ENCODE measurements at places on chromosomes 4 and X.

DNA sequence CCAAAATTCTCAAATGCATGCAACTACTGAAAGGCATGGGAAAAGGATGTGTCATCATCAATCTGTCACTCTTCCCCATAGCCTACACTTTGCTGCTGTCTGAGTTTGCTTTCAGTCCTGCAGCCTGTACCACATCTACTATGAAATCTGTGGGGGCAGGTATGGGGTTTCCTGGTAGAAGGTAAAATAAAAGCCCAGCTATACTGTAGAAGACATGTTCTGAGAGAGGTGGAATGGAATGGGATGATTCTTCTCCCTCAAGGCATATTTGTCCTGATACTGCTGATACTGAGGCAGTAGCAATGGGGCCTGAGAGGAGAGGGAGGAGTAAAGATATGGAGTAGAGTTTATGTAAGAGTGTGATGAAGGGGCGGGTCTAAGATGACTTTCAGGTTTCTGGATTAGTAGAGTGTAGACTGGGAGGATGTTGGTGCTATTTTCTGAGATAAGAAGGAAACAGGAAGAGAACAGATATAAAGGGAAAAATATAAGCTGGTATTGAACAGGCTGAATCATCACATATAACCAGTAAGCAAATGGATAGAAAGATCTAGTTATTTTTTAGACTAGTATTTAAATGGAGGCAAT is 38.7 kb upstream of the GYPA start:
- H3K4me3 ChIP-seq: no peak overlapping the region
- H3K27me3 ChIP-seq: peaks cover 3% of the 10 kb centered on the region
- DNase-seq: no peak
- no peak overlapping the region for H3K27ac ChIP-seq
- H3K4me1 ChIP-seq: peaks cover 15% of the 10 kb centered on the region

- H3K36me3 ChIP-seq: no peaks in the 10 kb centered on the region
- H3K4me1 ChIP-seq: peaks cover 27% of the 10 kb centered on the region
- H3K4me3 ChIP-seq: peak overlapping the region; percentile 40
- DNase-seq: peak; percentile 27
- H3K27ac ChIP-seq: peak overlapping the region; percentile 83
Measured at GRCh38 chr4:139951021-139951420, 203.0 kb downstream of the MAML3 start.

DNA sequence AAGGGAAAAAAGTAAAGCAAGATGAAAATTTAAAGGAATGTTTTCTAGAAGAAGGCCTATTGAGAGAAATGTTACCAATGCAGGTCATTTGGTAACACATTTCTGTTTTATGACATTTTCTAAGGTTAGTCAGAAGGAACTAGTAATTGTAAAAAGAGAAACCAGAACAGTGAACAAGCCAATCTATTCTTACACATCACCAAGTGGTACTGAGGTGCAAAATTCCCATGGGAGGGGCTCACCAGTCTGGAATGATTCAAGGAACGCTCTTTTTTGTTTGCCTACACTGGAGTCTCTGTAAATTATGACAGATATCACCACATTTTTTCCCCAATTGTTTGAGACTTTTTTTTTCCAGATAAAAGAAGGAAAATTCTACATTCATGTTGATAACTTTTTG is 404.7 kb upstream of the CNKSR2 start:
- H3K27me3 ChIP-seq: no peaks in the 10 kb centered on the region
- H3K4me3 ChIP-seq: no peak overlapping the region
- DNase-seq: no peak
- no peak overlapping the region for H3K27ac ChIP-seq
- no peaks in the 10 kb centered on the region for H3K4me1 ChIP-seq
- no peaks in the 10 kb centered on the region for H3K36me3 ChIP-seq

DNA sequence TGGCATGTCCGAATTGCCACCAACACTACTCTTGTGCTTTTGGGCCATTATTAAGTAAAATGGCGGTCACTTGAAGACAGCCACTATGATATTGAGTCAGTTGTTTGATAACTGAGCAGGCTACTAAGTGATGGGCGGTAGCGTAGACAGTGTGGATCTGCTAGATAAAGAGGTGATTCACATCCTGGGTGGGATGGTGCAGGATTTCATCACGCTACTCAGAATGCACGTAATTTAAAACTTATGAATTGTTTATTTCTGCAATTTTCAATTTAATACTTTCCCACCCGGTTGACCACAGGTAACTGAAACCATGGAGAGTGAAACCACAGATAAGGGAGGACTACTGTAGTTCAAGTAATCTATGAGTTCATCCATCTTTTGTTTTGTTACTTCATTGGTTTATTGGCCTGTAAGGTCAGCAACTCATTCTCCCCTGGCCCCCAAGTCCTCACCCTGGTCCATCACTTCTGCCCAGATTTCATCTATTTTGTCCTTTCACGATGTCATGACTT is 2.9 kb downstream of the ARAF start:
- peaks cover 29% of the 10 kb centered on the region for H3K4me1 ChIP-seq
- H3K27ac ChIP-seq: peak overlapping the region; percentile 79
- H3K4me3 ChIP-seq: peak overlapping the region; percentile 49
- H3K27me3 ChIP-seq: no peaks in the 10 kb centered on the region

GRCh38 chr4:3112201-3112600 is 37.7 kb downstream of the HTT start:
- H3K4me3 ChIP-seq: no peak overlapping the region
- H3K27ac ChIP-seq: no peak overlapping the region
- peaks cover 12% of the 10 kb centered on the region for H3K4me1 ChIP-seq
- DNase-seq: no peak
- H3K27me3 ChIP-seq: no peaks in the 10 kb centered on the region

- H3K27me3 ChIP-seq: peaks cover 20% of the 10 kb centered on the region
- H3K4me1 ChIP-seq: no peaks in the 10 kb centered on the region
- no peak overlapping the region for H3K4me3 ChIP-seq
- no peak overlapping the region for H3K27ac ChIP-seq
Measured at GRCh38 chr4:8043596-8043995, 103.9 kb upstream of the AFAP1 start.

- no peaks in the 10 kb centered on the region for H3K4me1 ChIP-seq
- H3K27me3 ChIP-seq: peaks cover 14% of the 10 kb centered on the region
- H3K27ac ChIP-seq: no peak overlapping the region
- no peak for DNase-seq
- H3K4me3 ChIP-seq: no peak overlapping the region
- H3K36me3 ChIP-seq: no peaks in the 10 kb centered on the region
Measured at GRCh38 chr4:146211440-146211839, 2.9 kb upstream of the REELD1 start.

GRCh38 chr4:24508541-24508940 is 75.8 kb downstream of the DHX15 start:
- no peak for DNase-seq
- H3K27me3 ChIP-seq: no peaks in the 10 kb centered on the region
- H3K27ac ChIP-seq: no peak overlapping the region
- no peaks in the 10 kb centered on the region for H3K4me1 ChIP-seq

DNA sequence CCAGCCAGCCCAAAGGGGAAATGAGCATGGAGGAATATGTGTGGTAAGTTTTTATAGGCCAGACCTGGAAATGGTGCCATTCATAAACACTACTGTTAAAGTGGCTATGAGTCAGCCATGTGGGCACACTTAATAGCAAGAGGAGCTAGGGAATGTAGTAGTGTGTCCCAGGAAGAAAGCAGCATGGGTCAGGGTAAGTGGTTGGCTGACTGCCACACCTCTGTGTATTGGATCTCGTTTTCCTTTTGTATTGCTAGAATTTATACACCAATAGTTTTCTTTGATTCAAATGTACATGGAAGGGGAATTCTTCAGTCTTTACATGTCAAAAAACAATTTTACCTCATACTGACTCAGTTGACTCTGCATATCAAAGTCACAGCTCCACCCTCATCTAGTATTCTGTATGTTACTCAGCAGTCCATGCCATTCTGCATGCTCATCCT is 22.9 kb upstream of the SGMS2 start:
- H3K27ac ChIP-seq: no peak overlapping the region
- H3K36me3 ChIP-seq: no peaks in the 10 kb centered on the region
- H3K4me3 ChIP-seq: no peak overlapping the region
- no peak for DNase-seq

DNA sequence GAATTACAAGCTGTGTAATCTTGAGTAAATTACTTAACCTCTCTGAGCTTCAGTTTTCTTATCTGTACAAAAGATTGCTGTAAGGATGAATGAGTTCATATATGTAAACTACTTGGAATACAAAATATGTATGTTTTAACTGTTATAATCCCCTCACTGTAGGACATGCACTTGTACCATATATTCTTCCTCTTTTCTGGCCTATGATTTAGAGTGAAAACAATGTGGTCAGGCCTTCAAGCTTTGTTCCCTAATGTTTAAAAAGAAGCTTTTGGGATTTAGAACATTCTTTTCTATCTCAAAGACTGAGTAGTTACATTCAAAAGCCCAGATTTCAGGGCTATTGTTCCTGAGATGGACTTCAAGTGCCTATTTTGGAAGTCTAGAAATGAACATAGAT is 26.7 kb upstream of the GPRIN3 start:
- peaks cover 14% of the 10 kb centered on the region for H3K4me1 ChIP-seq
- H3K27ac ChIP-seq: no peak overlapping the region
- H3K4me3 ChIP-seq: no peak overlapping the region
- no peak for DNase-seq

DNA sequence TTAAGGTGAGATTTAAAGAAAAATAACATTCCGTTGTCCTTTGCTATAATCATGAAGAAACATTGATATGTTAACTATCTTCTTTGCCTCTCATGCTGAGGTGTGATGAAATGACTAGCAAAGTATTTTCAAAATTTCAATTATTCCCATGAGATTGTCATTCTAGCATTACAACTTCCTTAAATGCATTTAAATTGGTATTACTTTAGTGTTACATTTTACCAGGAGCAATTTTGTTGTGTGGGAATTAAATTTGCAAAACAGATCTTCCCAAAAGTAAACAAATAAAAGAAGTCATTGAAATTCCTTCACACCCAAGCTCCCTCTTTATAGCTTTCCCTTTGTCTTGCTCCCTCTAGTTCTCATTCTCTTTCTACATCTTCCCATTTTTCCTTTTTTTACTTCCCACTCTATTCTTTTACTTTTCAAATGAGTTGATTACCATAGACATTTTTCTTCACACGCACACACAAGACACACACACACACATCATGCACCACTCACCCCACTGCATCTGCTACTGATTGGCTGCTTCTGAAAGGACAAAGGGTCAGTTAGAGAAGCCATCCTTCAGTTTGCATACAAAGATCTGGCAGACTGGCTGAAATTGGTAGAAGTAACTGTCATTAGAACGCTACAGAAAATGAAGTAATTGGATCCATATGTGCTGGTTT is 10.0 kb upstream of the APELA start:
- H3K4me1 ChIP-seq: no peaks in the 10 kb centered on the region
- H3K4me3 ChIP-seq: no peak overlapping the region
- no peak for DNase-seq

DNA sequence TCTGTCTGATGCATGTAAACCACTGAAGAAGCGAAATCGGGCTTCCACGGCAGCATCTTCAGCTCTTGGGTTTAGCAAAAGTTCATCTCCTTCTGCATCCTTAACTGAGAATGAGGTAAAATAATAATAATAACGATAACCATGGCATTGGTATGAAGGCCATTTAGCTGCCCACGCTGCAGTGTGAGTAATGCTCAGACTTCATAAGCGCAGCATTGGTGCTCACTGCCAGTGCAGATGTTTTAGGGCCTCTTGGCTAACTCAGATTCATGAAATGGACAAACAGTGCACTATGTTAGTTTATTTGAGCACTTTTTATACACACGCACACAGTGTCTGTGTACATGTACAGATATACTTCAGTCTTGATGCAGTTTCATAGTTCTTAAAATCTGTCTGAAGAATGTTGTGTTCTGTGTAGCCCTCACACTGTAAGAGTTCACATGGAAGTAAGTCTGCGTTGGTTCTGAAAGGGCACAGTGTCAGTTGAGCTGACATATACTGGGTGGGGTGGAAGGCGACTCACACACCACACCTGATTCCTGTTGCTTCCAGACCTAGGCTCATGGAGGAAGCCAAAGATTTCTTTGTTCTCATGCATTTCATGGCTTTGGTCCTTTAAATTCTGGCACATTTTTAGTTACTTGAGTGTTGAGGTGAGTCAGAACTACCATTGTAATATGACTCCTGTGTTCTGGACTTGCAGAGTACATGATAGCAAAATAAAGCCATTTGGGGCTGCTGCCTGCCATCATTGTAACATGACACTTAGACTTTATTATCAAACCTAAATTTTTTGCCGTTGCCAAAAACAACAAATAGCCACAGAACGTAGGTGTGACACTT is 68.7 kb downstream of the NSD2 start:
- no peaks in the 10 kb centered on the region for H3K4me1 ChIP-seq
- H3K27ac ChIP-seq: no peak overlapping the region
- no peaks in the 10 kb centered on the region for H3K27me3 ChIP-seq
- DNase-seq: no peak
- H3K4me3 ChIP-seq: no peak overlapping the region

DNA sequence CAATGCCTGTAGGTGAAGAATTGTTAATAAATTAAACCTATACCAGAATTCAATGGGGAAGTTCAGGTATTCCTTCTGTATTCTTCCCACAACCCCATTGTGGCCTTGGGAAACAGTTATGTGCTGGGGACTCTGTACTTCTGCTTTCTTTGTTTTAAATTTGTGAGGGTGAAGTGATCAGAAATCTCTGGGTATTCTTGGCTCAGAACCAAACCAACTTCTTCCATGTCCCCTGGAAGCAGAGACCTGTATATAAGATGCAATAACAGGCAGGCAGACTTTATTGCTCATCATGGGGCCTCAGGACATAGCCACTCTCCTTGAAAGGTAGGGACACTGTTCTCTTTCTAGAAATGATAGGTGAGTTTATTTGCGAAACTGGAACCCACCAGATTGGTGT is 19.8 kb upstream of the USP27X start:
- H3K36me3 ChIP-seq: no peaks in the 10 kb centered on the region
- H3K27me3 ChIP-seq: peaks cover 3% of the 10 kb centered on the region
- H3K27ac ChIP-seq: no peak overlapping the region
- H3K4me3 ChIP-seq: no peak overlapping the region
- no peaks in the 10 kb centered on the region for H3K4me1 ChIP-seq
- DNase-seq: no peak

DNA sequence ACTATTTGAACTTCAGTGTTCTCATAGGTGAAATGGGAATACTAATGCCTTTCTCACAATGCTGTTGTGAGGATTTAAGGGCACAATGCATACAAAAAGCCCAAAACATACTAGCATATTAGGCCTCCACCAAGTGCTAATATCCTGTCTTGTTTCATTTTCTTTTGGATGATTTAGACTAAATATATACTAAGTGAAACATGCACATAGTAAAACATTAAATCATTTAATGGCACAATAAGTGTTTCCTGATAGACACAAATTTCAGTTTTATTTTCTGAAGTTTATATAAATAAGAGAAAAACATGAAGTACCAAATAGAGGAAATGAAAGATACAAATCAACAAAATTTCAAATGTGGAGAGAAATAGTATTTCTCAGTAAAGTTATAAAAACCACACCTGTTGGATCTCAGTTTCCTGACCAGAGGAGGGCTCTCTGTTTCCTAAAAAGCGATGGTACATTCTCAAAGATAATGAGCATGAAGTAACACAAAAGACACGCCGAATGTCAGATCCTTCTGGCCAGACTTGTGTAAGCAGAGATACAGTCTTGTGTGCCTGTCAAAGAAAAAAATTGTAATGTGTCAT is 25.1 kb downstream of the DDX60 start:
- DNase-seq: no peak
- H3K36me3 ChIP-seq: peaks cover 41% of the 10 kb centered on the region
- peaks cover 7% of the 10 kb centered on the region for H3K4me1 ChIP-seq
- H3K4me3 ChIP-seq: no peak overlapping the region
- H3K27ac ChIP-seq: no peak overlapping the region
